ENCODE measurements at places on chromosomes 6 and 20.
A peak's percentile ranks its signal among the peaks of the same experiment; 100 is the strongest.

- peak overlapping the region; percentile 95 for H3K27ac ChIP-seq
- DNase-seq: no peak
- peaks cover 14% of the 10 kb centered on the region for H3K4me1 ChIP-seq
- no peaks in the 10 kb centered on the region for H3K36me3 ChIP-seq
These were observed 58.6 kb upstream of the EEF1A1 start for GRCh38 chr6:73579389-73579788.

DNA sequence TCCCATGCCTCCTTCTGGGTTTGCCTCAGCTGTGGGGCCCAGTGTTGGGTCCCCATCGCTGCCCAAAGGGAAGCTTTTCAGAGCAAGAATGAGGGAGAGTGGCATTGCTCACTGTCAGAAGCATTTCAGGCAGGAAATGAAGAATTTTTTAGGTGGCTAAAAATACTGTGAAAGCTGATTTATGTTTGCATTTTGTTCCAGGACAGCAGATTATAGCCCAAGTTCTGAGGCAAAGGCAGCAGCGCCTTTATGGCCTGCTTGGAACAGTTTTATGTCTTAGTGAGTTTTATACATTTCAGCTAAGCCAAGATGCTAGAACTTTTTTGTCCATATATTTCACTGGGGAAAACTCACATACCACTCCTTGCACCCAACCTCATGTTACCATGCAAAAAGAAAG lies 4.3 kb upstream of the CCDC167 start:
- H3K4me1 ChIP-seq: no peaks in the 10 kb centered on the region
- no peak overlapping the region for H3K27ac ChIP-seq
- peaks cover 37% of the 10 kb centered on the region for H3K27me3 ChIP-seq
- no peak overlapping the region for H3K4me3 ChIP-seq

- H3K27ac ChIP-seq: no peak overlapping the region
- no peak for DNase-seq
- H3K4me1 ChIP-seq: no peaks in the 10 kb centered on the region
- no peak overlapping the region for H3K4me3 ChIP-seq
These were observed 92.2 kb upstream of the CNKSR3 start for GRCh38 chr6:154602708-154603107.

- peaks cover 1% of the 10 kb centered on the region for H3K4me1 ChIP-seq
- H3K27ac ChIP-seq: no peak overlapping the region
- no peaks in the 10 kb centered on the region for H3K36me3 ChIP-seq
- no peak overlapping the region for H3K4me3 ChIP-seq
These were observed 88.4 kb downstream of the HFE start for GRCh38 chr6:26175428-26176181.

DNA sequence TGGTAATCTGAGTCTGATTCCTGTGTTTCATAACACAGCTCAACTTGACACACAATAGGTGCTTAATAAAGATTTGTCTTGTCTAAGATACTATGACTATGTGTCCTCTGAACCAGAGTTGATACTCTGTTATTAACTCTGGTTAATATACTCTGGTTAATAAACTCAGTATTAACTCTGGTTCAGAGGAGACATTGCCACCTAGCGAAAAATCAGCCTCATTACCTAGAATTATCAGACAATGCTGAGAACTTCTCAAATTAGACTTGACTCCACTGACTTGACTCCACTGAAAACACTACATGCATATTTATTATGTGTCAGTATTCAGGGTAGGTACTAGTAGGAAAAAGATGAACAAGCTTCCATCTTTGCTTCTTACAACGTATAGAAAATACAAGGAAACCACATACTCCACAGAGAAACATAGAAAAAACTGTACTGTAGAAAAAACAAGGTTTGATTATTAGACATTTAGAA lies 73.9 kb downstream of the AHI1 start:
- peaks cover 1% of the 10 kb centered on the region for H3K36me3 ChIP-seq
- DNase-seq: peak; percentile 59
- no peak overlapping the region for H3K27ac ChIP-seq
- 0 out of 2 replicates have a peak, but pooled peaks cover 2% of the 10 kb centered on the region for H3K4me1 ChIP-seq
- no peaks in the 10 kb centered on the region for H3K27me3 ChIP-seq
- H3K4me3 ChIP-seq: no peak overlapping the region

- no peak overlapping the region for H3K27ac ChIP-seq
- no peak overlapping the region for H3K4me3 ChIP-seq
- H3K27me3 ChIP-seq: no peaks in the 10 kb centered on the region
- H3K36me3 ChIP-seq: peaks cover 42% of the 10 kb centered on the region
These were observed 4.5 kb downstream of the GID8 start for GRCh38 chr20:62942456-62942855.

DNA sequence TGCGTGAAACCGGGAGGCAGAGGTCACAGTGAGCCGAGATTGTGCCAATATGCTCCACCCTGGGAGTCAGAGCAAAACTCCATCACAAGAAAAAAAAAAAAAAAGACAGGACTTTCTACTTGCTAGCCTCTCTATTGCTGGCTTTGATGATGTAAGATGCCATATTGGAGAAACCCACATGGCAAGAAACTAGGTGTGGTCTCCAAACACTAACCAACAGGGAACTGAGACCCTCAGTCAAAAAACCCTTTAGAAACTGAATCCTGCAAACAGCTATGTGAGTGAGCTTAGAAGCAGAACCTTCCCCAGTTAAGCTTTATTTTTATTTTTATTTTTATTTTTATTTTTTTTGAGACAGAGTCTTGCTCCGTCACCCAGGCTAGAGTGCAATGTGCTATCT lies 18.4 kb upstream of the ZBTB22 start:
- no peaks in the 10 kb centered on the region for H3K36me3 ChIP-seq
- no peak overlapping the region for H3K4me3 ChIP-seq
- no peak overlapping the region for H3K27ac ChIP-seq
- DNase-seq: no peak

DNA sequence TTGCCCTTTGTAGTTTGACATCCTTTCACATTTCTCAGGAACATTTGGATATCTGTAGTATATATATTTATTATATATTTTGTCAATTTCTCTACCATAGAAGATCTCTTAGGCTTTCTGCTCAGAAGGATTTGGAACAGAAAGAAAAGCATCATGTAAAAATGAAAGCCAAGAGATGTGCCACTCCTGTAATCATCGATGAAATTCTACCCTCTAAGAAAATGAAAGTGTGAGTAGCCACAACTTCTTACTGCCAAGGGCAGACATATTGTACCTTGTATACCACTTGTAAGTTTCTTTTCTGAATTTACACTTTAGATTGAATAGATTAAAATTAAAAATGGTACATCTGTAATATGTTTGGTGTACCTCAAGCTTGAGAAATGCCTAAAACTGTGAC lies 31.2 kb downstream of the TPX2 start:
- no peak for DNase-seq
- H3K27me3 ChIP-seq: no peaks in the 10 kb centered on the region
- no peaks in the 10 kb centered on the region for H3K4me1 ChIP-seq
- no peak overlapping the region for H3K4me3 ChIP-seq

DNA sequence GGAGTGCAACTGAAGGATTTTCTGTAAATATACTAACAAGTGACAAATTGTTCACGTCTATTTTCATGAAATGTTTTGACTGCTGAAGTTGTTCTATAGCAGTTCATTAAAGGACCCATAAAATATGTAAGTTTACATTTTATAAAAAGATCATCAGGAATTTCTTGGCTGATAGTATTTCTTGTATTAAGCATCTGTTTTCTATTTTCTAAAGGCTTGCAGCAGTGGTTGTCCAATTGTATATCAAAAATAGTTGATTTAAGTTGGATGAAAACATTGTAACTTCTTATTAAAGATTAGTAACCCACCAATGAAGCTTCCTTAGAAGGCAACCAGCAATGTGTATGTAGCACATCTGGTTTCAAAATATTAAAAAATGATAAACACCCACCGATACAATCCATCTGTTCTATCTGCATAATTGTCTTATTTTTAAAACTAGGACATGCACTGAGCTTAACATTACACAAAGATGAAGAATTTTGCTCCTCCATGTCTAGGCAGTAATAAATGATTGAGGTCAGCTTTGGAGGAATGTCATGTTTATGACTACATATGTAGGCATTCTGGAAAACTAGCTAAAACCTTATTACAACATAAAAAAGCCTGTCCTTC lies 301.3 kb upstream of the TCF21 start:
- no peaks in the 10 kb centered on the region for H3K36me3 ChIP-seq
- no peak overlapping the region for H3K4me3 ChIP-seq
- peak; percentile 87 for DNase-seq
- no peaks in the 10 kb centered on the region for H3K27me3 ChIP-seq
- peak overlapping the region; percentile 99 for H3K27ac ChIP-seq

GRCh38 chr20:51893723-51894122 lies 91.4 kb upstream of the SALL4 start:
- no peak overlapping the region for H3K4me3 ChIP-seq
- no peak for DNase-seq
- H3K4me1 ChIP-seq: no peaks in the 10 kb centered on the region
- H3K36me3 ChIP-seq: no peaks in the 10 kb centered on the region
- peaks cover 4% of the 10 kb centered on the region for H3K27me3 ChIP-seq

DNA sequence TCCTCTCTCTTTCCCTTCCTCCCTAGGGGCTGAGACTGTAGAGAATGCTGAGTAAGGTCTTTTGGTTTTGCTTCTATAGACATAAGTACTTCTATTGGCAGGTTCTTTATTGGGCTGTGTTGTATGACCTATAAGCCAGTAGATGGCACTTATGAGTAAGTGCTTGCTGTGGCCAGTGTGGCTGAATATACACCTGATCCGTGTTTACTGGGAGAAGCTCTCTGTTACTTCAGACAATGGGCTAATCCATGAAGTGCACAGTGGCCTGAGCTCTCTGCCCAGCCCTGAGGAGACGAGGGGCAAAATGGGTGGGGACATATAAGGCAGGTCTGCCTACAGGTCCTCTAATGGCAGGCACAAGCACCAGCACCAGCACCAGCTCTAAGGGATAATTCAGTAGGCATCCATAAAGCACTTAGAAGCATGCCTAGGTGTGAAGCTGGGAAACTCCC lies 610.3 kb downstream of the RNF144B start:
- H3K27me3 ChIP-seq: no peaks in the 10 kb centered on the region
- H3K27ac ChIP-seq: no peak overlapping the region
- H3K4me3 ChIP-seq: no peak overlapping the region

- H3K27me3 ChIP-seq: no peaks in the 10 kb centered on the region
- peak; percentile 26 for DNase-seq
- no peak overlapping the region for H3K4me3 ChIP-seq
- 0 out of 2 replicates have a peak, but pooled peaks cover 1% of the 10 kb centered on the region for H3K36me3 ChIP-seq
- H3K4me1 ChIP-seq: 0 out of 2 replicates have a peak, but pooled peaks cover 2% of the 10 kb centered on the region
These were observed 24.5 kb upstream of the SMIM29 start for GRCh38 chr6:34273242-34273805.

DNA sequence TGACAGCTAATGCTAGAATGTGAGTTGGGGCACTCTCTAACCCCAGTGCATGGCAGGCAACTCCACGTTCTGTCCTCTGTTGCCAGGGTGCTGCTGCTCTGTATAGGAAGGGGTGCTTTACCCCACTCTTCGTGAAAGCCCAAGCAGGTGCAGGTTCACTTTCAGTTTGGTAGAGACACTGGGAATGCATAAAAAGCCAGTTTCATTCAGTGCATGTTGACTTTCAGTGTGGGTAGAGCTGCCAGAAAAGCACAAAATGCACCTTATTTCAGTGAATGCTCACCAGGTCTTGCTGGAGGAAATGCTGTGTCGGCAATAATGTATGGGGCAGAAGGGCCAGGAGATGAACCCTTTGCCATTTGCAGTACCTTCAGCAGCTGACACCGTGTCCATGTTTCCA lies 62.1 kb upstream of the ADGRB3 start:
- no peaks in the 10 kb centered on the region for H3K36me3 ChIP-seq
- no peaks in the 10 kb centered on the region for H3K27me3 ChIP-seq
- no peaks in the 10 kb centered on the region for H3K4me1 ChIP-seq
- H3K4me3 ChIP-seq: no peak overlapping the region
- no peak overlapping the region for H3K27ac ChIP-seq
- DNase-seq: no peak

GRCh38 chr6:159118924-159119323 lies 50.3 kb upstream of the FNDC1 start:
- H3K4me1 ChIP-seq: no peaks in the 10 kb centered on the region
- no peak for DNase-seq
- H3K36me3 ChIP-seq: no peaks in the 10 kb centered on the region
- peaks cover 14% of the 10 kb centered on the region for H3K27me3 ChIP-seq

- H3K36me3 ChIP-seq: no peaks in the 10 kb centered on the region
- H3K4me3 ChIP-seq: no peak overlapping the region
- no peaks in the 10 kb centered on the region for H3K4me1 ChIP-seq
- no peak overlapping the region for H3K27ac ChIP-seq
These were observed 34.5 kb upstream of the HBS1L start for GRCh38 chr6:135088818-135089809.

DNA sequence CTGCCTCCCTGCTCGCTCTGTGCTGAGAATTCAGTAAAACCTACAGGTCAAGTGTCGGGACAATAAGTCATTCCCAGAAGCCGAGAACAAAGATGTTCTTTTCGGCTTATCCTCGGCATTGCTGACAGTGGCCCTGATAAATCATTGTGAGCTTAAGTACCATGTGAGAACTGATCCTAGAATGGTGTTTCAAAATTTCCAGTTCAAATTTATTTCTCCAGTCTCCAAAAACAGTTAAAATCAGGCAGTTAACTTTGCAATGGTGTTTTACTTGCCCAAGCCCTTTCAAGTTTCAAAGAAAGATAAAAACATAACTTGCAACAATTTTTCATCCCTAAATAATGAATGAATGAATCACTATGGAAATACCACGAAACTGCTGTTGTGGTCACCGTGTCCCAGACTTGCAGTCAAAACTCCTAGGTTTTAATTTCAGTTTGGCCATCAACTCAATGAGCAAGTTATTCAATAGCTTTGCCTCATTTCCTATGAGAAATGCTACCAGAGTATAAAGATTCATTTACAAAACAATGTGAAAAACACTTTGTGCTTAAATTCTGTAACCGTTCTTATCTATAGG lies 4.3 kb downstream of the ATP5F1E start:
- H3K27ac ChIP-seq: no peak overlapping the region
- H3K36me3 ChIP-seq: peaks cover 31% of the 10 kb centered on the region
- no peak overlapping the region for H3K4me3 ChIP-seq
- no peaks in the 10 kb centered on the region for H3K27me3 ChIP-seq
- DNase-seq: peak; percentile 78

DNA sequence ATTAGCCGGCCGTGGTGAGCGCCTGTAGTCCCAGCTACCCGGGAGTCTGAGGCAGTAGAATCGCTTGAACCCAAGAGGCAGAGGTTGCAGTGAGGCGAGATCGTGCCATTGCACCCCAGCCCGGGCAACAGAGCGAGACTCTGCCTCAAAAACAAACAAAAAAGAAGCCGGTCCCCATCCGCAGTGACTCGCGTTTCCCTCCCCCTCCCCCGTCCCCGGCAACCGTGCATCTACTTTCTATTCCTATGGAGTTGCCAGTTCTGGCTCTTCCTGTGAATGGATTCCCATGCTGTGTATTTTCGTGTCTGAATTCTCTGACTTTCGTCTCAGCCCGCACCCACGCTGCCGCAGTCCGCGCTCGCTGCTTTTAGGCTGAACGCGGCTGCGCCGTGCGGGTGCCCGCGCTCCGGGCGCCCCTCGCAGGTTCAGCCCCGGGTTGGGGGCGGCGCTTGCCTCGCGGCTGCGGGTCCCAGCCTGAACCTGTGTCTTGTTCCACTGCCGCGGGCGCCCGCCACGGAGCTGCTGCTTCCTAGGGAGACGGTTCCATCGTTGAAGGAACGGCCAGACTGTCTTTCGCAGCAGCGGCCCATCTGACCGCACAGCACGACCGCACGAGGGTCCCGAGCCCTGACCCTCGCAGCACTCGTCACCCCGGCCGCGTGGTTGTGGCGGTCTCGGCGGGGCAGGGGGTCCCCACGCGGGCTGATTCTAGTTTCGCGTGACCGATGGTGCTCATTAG lies 1.1 kb upstream of the MRGBP start:
- H3K4me1 ChIP-seq: peaks cover 25% of the 10 kb centered on the region
- peak overlapping the region; percentile 62 for H3K4me3 ChIP-seq
- peak; percentile 49 for DNase-seq
- peaks cover 20% of the 10 kb centered on the region for H3K36me3 ChIP-seq
- no peaks in the 10 kb centered on the region for H3K27me3 ChIP-seq

Measured in IMR-90 (cell line).